ENCODE measurements at places on chromosomes 12 and 14.
A peak's percentile ranks its signal among the peaks of the same experiment; 100 is the strongest.

- peak; percentile 83 for DNase-seq
Observed at GRCh38 chr12:80877721-80878265, 59.9 kb downstream of the LIN7A start.

DNA sequence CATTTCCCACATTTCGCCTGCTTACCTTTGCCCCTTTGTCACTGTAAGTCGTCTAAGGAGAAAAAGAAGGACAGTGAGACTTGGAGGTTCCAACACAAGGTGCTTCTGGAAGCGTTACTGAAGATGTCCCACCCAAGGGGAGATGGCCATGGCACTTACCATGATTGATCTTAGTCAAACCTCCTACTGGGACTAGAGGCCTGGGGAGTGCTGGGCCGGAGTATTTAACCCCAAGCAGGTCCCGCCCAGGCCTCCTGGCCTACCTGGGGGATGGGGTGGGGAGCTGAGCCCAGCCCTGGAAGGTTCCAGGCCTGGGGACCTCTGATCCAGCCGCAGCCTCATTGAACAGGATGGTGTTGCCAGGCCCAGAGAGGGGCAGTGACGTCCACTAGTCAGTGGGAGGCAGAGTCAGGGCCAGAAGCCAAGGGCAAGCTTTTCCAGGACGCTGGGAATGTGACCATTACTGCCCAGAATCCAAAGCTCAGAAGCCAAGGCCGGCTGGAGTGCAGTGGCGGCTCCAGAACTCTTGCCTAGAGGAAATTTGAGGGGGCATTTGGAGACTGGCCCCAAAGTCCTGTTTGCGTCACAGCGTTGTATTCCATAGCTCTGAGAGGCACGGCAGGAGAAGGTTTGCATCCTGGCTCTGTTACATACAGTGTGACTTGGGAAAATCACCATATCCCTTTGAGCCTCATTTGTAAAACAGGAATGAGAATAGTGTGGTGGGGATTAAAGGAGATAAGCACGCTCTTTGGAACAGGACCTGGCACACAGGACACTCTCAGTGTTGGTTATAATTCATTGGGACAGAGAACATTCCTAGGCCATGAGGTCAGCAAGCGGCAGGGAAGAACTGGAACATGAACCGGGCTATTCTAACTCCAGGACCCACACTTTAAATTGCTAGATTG lies at the start of gene HPD:
Gene HPD (minus strand): TSS at position 198 of the 911 bp plus-strand sequence. CDS start 36 bp downstream, at position 162.
- peak; percentile 77 for DNase-seq

DNA sequence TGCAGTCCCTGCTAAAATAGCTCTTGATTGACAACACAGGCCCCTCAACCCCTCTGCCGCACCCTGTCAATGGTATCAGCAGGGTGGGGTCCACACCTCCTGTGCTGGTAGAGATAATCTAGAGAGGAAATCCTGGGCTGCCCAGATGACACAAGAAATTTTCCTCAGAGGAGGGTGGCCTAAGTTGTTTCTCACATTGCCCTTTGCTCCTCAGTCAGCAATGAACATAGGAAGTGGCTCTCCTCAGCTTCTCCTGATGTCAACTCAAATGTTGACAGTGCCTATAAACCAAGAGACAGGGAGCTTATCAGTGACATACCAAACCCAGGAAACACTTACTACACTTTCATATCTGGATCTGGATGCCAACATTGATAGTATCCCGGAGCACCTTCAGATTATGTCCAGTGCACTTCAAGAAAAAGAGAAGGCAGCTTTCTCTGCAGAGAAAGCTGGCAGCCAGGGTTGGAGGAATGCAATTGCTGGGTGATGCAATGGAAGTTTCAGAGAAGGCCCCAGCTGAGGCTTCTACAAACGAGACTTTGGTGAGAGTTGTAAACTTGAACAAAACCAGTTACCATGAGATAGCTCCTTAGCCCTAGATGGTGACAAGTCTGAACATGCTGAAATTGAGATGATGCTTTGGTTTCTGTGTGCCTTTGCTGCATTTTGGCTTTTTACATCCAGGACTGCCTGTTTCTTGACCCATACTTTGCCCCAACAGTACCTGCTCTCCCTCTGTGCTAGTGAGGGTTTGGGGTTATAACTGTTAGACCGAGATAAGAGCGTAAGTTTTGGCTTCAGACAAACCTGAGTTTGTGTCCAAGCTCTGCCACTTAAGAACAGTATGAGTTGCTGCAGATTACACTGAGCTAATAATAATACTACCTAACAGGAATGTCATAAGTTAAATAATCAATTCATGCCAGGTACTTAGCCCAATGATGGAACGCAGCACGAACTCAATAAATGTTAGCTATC lies 183.5 kb downstream of the NUAK1 start:
- DNase-seq: no peak

- DNase-seq: peak; percentile 20
Observed at GRCh38 chr14:49893309-49894213, 679 bp downstream of the ARF6 start.

- DNase-seq: no peak
Observed at GRCh38 chr12:80165746-80166145, 66.4 kb downstream of the OTOGL start.

- DNase-seq: no peak
Observed at GRCh38 chr12:8018666-8019581, 13.6 kb upstream of the FOXJ2 start.

DNA sequence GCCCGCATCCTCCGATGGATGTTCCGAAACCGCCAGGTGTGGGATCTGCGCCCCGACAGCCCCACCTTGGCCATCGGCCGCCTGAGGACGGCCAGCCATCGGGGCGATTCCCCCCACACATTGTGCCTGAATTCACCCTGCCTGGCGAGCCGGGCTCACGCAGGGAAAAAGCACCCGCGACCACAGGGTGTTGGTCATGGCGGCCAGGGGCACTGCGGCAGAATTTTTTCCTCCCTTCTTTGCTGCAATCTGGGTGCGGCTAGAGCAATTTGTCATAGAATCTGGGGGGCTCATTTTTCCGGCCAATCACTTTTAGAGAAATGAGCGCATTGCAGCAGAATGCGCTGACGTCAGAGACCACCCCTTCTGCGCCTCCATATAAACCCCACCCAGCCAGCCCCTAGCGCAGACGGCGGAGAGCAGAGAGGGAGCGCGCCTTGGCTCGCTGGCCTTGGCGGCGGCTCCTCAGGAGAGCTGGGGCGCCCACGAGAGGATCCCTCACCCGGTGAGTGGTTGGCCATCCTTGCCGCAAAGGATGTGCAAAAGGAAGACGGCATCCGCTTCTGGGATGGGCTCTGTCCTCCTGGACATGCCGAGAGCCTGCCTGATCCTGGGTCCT lies at the start of gene MEG3:
Gene MEG3 (plus strand): TSS at position 406 of the 619 bp plus-strand sequence.
- peak; percentile 86 for DNase-seq

- no peak for DNase-seq
Observed at GRCh38 chr12:44078273-44078672, 242.4 kb downstream of the TMEM117 start.

Measured in fibroblast of skin of back (primary cell).